ENCODE measurements at places on chromosomes 6 and 20.

DNA sequence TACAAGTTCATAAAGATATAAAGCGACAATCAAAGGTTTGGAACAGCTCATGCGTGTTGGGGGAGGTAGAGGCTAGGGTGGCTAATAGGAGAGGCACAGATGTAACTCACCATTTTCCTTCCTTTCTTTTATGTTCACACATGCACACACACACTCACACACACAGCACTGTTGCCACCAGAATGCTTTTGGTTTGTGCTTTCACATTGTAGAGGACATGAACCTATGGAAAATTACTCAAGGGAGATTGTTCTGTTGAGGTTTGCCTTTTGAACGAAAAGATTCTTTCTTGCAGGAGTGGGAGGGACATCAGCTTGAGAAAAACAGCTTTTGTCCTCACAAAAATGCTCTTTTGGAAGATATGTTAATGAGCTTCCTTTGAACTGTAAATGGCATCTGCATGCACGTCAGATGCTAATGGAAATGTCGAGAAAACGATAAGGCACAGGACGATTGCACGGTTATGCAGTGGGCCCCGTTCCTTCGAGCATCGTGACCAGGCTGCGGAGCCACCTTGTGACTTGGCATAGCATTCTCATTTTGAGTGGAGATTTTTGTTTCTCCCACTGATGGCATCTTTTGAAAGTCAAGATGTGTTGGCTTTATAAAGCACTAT is 724.1 kb downstream of the KIF16B start:
- DNase-seq: no peak

- DNase-seq: no peak
Measured at GRCh38 chr6:18154507-18155149, at the start of gene TPMT. Gene TPMT, minus strand, starts transcription at chr6:18155077. Its CDS starts 5,950 bp downstream, at chr6:18149127.

GRCh38 chr6:153994004-153994403 is 45.0 kb upstream of the OPRM1 start:
- DNase-seq: no peak

DNA sequence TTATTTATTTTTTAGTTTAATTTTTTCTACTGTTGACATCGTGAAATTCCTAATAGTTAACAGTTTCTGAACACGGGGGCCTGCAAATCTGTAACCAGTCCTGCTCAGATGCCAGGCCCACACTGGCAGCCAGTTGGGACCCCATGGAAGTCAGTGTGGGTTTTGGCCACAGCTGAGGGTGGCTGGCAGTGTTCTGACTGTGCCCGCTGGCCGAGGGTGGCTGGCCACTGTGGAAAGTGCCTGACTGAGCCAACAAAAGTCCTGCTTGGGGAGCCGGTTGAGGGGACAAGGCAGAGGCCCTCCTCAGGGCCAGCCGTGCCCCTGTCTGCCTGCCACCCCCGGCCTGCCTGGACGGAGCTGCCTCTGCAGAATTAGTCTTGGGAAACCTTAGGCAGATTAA is 4.1 kb upstream of the PMEPA1 start:
- DNase-seq: no peak

GRCh38 chr6:47160702-47161101 is 118.6 kb upstream of the ADGRF1 start:
- DNase-seq: no peak

DNA sequence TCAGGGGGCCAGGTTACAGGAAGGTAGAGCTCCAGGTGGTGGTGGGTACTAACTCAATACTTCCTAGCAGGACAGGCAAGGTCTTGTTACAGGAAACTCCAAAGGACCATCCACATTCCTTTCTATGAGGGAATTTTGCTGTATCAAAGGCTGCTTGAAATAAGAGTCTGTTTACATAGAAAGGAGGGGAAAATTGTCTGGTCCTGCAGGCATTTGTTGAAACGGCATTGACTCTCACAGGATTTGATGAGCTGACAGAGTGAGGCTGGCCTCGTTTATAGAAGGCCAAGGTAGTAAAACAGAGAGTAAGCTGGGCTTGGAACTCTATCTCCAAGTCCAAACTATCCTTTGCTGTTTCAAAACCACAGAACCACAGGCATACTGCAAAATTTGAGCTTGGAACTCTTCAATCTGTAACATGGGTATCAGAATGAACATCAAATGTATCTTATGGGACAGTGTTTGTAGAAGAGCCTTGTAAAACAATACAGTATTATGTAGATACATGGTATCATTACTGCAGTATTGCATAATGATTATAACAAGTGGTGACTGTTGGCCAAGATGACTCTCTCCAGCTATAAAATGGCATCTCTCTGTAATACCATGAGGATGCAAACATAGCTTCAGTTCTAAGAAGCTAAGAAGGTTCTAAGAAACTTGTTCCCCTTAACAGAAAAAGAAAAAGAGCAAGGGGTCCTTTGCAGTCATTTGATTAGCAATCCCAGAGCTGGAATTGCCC is 61.5 kb downstream of the TRAM2 start:
- DNase-seq: no peak

Measured in stimulated activated CD8-positive, alpha-beta memory T cell treated with anti-CD3 and anti-CD28 coated beads, Interleukin-4, amount 100 ng/mL, for 1 hour (primary cell).